ENCODE measurements at places on chromosomes 7 and 10. TPM values are rescaled to one million over a fixed set of nuclear protein-coding genes. Genes with fewer than 3 reads are reported as not detected.
A peak's percentile ranks its signal among the peaks of the same experiment; 100 is the strongest.

The GRID2IP gene
- not detected for total RNA-seq

The ZNF804B gene
- total RNA-seq = not detected

The EMX2 gene
- not detected for total RNA-seq

The SPDYE16 gene
- not detected for total RNA-seq

The FOXI2 gene
- total RNA-seq = not detected

The TCAF2 gene
- total RNA-seq = 0.27 TPM

GRCh38 chr10:28853195-28853594 is 175.9 kb downstream of the BAMBI start:
- no peak for DNase-seq

DNA sequence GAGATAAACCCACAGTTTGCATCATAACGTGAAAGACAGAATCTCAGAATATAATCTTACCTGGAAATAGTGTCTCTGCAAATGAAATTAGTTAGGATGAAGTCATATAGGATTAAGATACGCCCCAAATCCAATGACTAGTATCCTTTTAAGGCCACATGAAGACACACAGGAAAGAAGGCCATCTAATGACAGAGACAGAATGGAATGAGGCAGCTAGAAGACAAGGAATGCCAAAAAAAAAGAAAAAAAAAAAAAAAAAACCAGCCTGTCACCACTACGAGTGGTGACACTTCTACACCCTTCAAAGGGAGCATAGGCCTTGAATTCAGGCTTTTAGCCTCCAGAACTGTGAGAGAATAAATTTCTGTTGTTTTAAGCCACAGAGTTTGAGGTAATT is 82.9 kb downstream of the HYCC1 start:
- no peak for DNase-seq

DNA sequence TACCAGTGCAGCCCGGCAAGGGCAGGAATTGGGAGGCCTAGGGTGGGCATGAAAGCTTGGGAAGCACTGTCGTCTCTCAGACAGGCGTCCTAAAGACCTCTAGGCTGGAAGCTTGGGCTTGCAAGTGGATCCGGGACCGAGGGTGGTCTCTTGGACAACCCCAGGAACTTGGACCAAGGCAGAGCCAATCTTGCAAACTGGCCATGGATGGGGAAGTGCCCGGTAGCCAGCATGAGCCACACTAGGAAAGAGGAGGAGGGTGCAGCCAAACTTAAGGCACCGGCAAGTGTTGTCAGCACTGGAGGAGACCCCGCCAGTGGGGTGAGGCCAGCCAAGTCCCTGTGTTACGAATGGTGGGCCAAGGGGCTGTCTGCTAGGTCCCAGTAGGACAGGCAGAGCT is 8.5 kb downstream of the LRIT2 start:
- DNase-seq = no peak

GRCh38 chr7:121488111-121488650 is 92.1 kb upstream of the FAM3C start:
- DNase-seq = no peak

DNA sequence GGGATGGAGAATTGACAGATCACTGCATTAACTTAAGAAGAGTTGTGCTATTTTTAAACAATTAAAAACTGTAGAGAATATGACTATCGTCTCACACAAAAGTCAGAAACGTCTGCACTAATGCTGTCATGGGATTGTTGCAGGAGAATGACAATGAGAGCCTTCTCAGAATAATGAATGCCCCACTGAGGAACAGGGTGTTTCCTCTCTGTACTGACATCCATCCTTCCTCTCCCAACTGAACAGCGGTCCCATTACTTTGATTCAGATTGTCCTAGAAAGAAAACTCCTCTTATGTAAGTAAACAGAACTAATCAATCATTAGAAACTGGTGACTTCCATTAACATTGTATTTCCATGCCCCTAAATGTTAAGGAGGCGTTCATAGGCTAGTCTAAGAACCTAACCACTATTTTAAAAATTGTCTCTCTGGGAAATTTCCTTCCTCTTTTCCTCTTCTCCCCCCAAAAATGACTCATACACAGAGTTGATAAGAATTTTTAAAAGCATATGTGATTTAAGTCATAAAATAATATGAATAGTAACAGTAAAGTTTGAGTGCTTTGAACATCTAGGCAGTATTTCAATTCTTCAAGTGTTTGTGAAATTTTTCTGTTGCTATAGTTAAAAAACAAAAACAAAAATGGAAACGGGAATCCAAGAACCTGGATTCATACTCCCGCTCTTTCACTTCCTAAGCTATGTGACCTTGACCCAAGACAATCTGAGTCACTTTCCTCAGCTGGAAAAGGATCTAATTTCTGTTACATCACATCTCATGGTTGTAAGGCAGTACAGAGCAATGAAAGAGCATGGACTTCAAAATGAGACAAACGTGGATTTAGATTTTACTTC is 12.7 kb upstream of the MACC1 start:
- no peak for DNase-seq

DNA sequence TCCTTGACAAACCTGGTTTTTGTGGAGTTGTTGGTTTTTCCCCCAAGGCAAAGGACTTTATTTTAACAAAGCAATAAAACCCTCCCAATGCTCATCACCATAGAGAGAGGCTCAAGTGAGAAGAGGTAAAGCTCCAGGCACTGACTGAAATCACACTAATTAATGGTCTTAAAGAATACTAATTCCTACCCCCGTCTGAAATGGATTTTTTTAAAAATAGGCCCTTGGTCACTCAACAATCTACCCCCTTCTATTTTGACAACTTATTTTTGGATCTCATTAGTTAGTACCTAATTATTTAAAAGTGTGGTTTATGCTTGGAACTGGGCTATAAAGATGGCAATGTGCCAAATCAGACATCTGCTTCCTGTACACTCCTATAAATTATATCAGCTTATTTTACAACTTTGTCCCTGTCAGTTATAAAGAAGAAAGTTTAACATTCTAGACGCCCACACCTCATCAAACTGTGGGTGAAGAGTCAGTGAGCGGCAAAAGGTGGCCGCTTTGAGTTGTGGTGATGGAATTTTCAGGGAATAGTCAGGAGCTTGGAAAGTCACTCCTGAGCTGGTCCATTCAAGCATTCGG is 10.6 kb downstream of the GLI3 start:
- DNase-seq = no peak

DNA sequence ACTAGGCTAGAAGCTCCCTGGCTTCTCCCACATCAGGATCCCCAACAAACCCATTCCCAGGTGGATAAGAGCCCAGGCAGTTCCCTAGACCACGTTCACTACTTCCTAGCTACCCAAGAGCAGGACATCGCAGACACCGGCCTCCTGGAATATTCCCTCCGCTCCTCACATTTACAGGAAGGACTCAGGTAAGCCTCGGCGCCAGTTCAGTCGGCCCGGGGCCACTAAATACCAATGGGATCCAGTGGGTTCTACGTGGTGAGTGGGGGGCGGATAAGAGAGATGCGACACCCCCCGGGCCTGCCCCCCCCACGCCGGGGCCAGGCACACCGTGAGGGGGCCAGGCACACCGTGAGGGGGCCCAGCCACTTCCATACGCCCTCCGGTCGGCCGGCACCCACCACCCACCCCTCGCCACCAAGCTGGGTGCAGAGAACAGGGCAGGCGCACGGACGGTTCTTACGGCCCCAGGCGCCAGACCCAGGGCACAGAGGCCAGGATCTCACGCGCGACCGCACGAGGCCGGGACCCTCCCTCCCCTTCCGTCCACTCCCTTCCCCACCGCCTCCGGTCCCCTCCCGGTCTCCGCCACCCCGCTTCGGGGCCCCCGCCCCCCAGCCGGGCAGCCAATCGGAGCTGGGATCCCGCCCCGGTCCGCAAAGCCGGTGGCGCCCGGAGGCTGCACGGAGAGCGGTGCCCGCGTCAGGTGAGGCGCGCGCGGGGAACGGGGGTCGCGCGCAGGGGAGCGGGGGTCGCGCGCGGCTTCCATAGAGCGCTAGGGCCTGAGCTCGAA is at the start of gene BLVRA:
BLVRA (plus strand) TSS at position 652 of the 793 bp plus-strand sequence. CDS start 12,479 bp downstream, outside the sequence.
- peak; percentile 85 for DNase-seq

GRCh38 chr7:103843689-103844480 is 145.6 kb downstream of the RELN start:
- no peak for DNase-seq

- DNase-seq = no peak
These were observed 71.2 kb upstream of the RPA3 start for GRCh38 chr7:7789551-7789988.

- no peak for DNase-seq
These were observed 2.7 kb upstream of the EN2 start for GRCh38 chr7:155455132-155455693.

DNA sequence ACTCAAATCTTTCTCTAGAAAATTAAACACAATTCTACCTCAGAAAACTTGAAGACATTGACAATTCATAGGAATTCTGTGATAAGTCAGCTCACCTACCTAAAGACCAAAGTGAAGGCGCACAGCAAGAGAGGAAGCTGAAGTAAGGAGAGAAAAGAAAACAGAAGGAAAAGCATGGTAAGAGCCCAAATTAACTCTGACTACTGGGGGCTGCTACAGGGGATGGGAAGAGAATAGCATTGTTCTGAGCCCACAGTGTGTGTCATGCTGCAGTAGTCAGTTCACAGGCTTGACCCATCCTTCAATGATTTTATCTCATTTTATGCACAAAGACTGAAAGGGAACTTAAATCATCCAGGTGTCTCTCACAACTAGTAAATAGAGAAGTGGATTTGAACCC is 111.3 kb downstream of the PTEN start:
- DNase-seq = no peak

- DNase-seq = no peak
These were observed 101.7 kb downstream of the AUTS2 start for GRCh38 chr7:69699931-69700330.

- no peak for DNase-seq
These were observed 249.4 kb downstream of the CRPPA start for GRCh38 chr7:16171928-16172327.

GRCh38 chr10:49690698-49691356 is 11.4 kb downstream of the C10orf53 start:
- no peak for DNase-seq
